ENCODE measurements at places on chromosomes 7 and 10. TPM values are rescaled to one million over a fixed set of nuclear protein-coding genes. Genes with fewer than 3 reads are reported as not detected.

Gene EPHA1
- 34.3 TPM for total RNA-seq

Gene BLVRA
- total RNA-seq, result 42.3 TPM

Gene KCNIP2
- total RNA-seq, result 0.85 TPM

Gene MMD2
- total RNA-seq, result not detected

Gene TRPV5
- total RNA-seq, result 0.05 TPM

Gene UBTD1
- total RNA-seq, result 2.5 TPM

Gene UPK3BL1
- total RNA-seq, result 11.5 TPM

GRCh38 chr10:30207485-30208052 is 141.5 kb downstream of the MTPAP start:
- no peak for DNase-seq

- no peak for DNase-seq
These were observed 75.2 kb downstream of the DIP2C start for GRCh38 chr10:614139-614711.

- no peak for DNase-seq
These were observed 93.9 kb downstream of the CHN2 start for GRCh38 chr7:29288181-29289091.

DNA sequence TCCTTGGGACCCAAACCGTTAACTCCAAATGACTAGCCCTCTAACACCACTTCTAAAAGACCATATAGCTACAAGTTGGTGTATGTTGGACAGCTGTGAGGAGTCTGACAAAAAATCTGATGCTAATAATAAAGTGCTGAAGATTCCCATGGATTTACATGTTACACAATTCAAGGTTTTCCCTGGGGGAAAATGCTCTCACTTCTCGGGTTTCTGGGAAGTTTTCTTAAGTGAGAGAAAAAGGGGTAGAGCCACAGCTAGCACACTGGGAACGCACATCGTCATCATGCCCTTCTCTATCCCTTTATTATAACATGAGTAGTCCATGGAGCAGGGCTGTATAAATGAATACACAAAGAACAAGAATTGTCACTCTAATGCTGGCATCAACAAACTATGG is 162.1 kb downstream of the CHCHD3 start:
- DNase-seq, result no peak

DNA sequence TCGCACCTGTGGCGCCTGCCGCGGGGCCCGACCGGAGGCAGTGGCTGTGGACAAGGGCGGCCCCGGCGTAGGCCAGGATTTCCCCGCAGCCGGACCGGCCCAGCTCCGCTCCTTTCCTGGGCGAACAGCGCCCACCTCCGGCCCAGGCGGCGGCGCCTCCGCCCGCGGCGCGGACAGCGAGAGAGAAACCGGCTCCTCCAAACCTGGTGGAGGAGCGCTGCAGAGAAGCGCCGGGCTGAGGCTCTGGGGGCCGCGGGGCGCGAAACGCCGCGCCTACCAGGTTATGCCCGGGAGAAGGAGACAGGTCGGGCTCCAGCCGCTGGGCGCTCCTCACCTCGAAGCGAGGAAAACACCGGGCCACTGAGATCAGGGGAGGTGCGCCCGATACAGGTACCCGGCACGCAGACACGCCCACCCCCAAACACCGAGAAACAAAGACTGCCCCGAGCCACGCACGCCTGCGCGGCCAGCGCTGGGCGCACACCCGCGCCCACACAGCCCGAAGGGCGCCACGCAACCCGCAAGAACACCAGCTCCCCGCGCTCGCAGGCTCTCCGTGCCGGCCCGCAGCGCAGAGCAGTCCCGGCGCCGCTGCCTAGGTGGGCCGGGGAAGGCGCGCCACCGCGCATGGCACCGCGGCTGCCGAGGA is 3.3 kb downstream of the GRID1 start:
- no peak for DNase-seq

GRCh38 chr7:3844540-3845151 is 543.6 kb downstream of the SDK1 start:
- DNase-seq, result no peak

- DNase-seq, result no peak
These were observed 37.3 kb upstream of the ADAM12 start for GRCh38 chr10:126425489-126426065.

- DNase-seq, result no peak
These were observed 103.6 kb upstream of the EGR2 start for GRCh38 chr10:62919776-62920175.

DNA sequence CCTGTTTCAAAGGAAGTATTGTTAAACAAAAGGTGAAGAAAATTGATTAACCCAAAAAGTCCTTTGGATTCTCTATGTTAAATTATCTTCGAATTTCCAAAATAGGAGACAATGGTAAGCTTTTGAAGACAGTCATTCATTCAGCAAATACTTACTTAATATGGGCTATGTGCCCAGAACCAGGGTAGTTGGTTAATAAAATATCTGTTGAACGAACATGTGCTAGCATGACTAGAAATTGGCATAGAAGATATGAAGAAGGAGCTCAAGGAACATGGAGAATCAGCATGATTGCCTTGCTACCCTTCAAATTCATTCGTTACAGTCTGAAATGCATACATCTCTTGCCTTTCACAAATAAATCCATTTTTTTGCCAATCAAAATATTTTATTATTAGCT is 123.1 kb upstream of the RHEB start:
- no peak for DNase-seq

DNA sequence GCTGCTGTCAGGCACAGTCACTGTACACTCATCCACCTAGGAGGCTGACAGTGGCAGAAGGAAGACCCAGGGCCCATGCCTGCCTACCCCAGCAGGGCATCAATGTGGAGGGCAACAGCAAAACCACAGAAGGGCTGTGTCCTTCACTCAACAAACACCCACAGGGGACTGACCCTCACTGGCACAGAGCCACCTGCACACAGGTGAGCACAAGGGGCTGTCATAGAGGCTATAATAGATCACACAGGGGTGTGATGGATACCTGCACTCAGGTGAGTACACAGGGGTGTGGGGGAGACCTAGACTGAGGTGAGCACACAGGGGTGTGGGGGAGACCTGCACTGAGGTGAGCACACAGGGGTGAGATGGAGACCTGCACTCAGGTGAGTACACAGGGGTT is 132.8 kb upstream of the TCERG1L start:
- no peak for DNase-seq

DNA sequence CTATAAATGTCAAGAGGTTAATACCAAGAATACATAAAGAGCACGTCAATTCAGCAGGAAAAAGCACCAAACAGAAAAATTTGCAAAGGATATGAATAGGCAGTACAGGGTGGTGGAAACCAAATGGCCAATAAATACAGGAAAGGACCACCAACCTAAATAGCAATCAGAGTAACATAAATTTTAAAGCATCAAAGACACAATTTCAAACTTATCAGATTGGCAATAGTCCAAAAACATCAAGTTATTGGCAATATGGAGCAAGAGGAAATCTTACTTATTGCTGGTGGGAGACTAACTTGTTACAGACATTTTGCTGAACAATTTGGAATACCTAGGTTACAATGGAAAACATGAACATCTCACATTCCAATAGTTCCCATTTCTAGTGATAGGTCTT is 24.1 kb downstream of the SYPL1 start:
- DNase-seq, result no peak

DNA sequence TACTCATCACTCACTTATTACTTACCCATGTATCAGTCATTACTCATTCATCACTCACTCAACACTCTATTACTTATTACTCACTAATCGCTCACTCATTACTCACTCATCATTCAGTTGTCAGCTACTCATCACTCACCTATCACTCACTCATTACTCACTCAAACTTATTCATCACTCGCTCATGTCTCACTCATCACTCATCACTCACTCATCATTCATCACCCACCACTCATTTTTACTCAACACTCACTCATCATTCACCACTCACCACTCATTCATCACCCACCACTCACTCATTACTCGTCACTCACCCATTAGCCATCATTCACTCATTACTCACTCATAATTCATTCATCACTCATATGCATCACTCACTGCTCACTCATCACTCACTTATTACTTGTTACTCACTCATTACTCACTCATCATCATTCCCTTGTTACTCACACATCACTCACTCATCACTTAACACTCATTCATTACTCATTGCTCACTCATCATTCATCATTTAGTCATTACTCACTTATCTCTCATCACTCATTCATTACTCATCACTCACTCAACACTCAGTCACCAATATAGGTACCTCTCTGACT is 237.9 kb downstream of the ADARB2 start:
- DNase-seq, result no peak

GRCh38 chr7:70402069-70402468 is 729.9 kb upstream of the GALNT17 start:
- no peak for DNase-seq

DNA sequence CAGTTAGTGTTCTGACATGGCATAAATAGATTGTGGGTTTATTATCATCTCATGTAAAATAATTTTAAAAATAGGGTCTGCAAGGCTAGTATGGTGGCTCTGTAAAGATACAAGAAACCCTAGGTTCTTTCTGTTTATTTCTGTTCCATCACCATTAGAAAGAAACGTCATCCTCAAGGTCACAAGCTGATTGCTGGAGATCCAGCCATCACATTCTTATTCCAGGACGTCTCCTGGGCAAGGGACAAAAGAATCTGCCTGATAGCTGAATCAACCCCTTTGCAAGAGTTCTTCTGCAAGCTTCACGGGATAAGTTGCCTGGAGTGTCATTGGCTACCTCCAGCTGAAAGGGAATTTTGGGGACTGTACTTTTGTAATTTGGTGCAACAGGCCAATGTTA is 184.4 kb downstream of the CAMK1D start:
- DNase-seq, result no peak

- DNase-seq, result no peak
These were observed 323.7 kb downstream of the CDK14 start for GRCh38 chr7:90919816-90920215.

- no peak for DNase-seq
These were observed 5.5 kb upstream of the FAM131B start for GRCh38 chr7:143367972-143368371.
